ENCODE measurements at places on chromosomes 2 and 18.
A peak's percentile ranks its signal among the peaks of the same experiment; 100 is the strongest.

DNA sequence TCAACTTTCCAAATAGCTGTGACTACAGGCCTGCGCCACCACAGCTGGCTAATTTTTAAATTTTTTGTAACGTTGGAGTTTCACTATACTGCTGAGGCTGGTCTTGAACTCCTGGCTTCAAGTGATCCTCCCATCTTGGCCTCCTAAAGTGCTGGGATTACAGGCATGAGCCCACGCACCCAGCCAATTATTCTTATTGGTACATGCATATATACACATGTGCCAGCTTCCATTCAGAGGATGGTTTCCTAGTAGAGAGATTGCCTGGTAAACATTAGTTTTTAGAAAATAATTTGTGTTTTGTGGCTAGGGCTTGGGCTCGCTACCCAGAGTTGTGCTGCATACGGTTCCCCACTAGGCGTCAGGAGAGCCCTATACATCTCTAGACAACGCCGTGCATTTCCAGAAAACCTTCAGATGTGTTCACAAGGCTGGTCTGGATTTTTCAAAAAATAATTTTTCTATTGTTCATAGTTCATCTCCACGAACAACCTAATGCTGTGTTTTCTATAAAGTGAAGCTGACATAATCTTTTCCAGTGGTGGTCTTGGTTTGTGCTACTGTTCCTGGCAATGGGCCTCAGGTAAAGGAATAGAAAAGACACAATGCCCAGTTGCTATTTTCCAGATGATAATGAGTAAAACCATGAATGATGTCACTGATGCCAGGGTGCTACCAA, 14.6 kb upstream of the AFG3L2 start:
- peak; percentile 29 for DNase-seq

- DNase-seq, result no peak
Observed at GRCh38 chr2:237483018-237483731, 3.9 kb upstream of the MLPH start.

- DNase-seq, result no peak
Observed at GRCh38 chr2:213678437-213679218, 394.4 kb downstream of the SPAG16 start.

DNA sequence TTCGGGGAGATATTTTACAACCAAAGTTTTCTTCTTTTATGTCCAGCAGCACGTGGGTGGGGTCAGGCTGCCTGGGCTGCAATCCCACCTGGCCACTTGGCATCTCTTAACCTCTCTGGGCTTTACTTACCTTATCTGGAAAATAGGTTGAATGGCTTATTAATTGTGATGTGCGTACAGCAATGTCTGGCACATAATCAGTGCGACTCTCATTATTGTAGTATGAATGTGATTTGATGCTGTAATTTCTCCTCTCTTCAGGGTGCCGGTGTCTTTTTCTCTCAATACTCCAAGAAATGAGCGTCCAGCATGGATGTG, 2.0 kb upstream of the ZAP70 start:
- DNase-seq, result no peak

GRCh38 chr2:190582019-190582418, 47.5 kb upstream of the NEMP2 start:
- no peak for DNase-seq

DNA sequence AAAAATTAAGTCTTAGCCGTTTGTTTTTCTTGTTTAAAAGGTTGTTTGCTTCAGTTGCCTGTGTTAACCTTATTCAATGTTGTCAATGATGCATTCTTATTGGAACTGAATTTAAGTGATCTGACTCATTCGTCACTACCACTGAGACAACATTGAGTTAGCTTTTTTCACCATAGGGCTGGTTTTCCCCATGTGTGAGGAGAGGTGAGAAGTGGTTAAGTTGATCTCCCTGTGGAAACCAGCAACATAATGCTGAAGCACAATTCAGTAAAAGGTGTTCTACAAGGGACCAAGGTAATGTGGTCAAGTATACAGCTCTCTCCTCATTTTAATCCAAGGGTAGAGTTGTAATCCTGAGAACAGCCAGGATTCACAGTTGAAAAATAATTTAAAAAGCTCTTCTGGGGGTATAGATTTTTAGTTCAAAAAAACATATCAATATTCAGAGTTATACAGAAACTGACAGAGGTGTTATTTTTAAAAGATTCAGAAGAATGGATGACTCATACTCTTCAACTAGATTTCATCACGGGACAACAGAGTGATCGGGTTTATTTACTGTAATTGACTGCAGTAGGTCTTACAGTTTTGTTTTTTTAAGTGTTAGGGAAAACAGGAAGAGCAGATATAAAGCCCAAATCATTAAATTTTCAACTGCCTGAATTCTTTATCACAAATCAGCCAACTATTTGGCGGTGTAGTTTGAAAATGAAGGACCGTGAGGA, 12.6 kb downstream of the NOP58 start:
- no peak for DNase-seq

- DNase-seq, result no peak
Observed at GRCh38 chr2:233221378-233222063, 30.0 kb upstream of the ATG16L1 start.

DNA sequence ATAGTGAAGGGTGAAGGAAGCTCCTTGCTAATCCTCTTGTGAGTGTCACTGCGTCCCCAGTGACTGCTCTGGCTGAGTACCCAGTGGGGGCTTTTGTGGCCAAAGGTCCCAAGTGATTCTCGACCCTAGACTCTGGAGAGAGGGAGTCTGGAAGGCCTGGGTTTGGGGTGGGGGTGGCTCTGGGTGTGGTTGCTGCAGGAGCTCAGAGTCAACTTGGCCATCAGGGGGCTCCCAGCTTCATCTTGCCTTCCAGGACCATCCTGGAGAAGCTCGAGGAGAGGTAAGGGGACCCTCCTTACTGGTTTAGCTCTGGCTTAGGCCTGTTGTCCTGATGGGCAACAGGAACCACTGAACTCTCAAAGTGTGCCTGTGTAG, 592 bp downstream of the PSD4 start:
- DNase-seq, result no peak

DNA sequence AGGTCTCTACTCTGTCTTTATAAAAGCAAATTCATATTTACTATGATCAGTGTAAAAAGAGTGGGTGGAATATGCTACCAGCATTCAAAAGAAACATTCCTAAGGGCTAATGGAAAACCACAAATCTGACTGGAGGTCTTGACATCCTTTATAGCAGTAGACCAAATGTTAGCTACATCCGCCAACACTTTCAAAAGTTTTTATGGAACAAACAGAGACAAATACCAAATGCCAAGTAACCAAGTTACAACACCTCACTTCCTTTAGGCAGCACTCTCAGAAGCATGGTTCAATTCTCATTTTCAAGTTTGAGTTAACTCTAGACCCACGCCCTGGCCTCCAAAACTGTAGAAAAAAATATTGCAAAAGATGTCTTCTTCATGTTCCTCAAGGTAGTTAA, 78.3 kb upstream of the SETBP1 start:
- no peak for DNase-seq

GRCh38 chr2:28310107-28310506, 82.6 kb upstream of the FOSL2 start:
- no peak for DNase-seq

- DNase-seq, result no peak
Observed at GRCh38 chr2:85419009-85419675, 628 bp downstream of the SH2D6 start.

DNA sequence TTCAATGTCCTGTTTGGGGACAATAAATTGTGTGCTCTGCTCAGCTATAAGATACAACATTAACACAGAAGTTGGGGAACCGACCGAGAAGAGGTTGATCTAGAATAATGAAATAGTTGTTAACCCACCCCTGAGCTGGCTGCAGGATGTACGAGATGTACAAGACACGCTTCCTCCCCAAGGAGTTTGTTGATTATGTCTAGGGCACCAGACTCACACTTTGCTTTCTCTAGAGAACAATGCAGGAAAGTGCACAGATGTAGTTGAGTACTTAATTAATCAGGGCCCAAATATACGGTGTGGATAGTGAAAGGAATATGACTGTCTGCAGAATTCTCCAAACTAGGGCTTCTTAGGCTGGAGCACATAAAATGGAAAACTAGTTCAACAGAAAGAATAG, 415.2 kb upstream of the TNP1 start:
- DNase-seq, result no peak

GRCh38 chr2:19299032-19299431, 59.4 kb downstream of the OSR1 start:
- DNase-seq, result no peak

DNA sequence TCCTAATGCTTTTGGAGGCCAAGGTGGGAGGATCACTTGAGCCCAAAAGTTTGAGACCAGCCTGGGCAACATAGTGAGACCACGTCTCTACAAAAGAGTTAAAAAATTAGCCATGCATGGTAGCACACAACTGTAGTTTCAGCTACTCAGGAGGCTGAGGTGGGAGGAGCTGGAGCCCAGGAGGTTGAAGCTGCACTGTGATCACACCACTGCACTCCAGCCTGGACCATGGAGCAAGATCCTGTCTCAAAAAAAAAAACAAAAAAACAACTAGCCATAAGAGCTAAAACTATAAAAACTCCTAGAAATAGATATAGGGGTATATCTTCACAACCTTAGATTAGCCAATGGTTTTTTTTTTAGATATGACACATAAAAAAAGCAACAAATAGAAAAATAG, 16.9 kb upstream of the COL6A3 start:
- DNase-seq, result no peak

GRCh38 chr2:181948227-181948626, 37.4 kb upstream of the PPP1R1C start:
- DNase-seq, result no peak

GRCh38 chr2:183490914-183491313, 366.7 kb downstream of the NUP35 start:
- no peak for DNase-seq

GRCh38 chr2:112143150-112143549, 5.0 kb downstream of the FBLN7 start:
- DNase-seq, result no peak

GRCh38 chr2:105597806-105598803, 146.6 kb upstream of the NCK2 start:
- DNase-seq, result no peak

DNA sequence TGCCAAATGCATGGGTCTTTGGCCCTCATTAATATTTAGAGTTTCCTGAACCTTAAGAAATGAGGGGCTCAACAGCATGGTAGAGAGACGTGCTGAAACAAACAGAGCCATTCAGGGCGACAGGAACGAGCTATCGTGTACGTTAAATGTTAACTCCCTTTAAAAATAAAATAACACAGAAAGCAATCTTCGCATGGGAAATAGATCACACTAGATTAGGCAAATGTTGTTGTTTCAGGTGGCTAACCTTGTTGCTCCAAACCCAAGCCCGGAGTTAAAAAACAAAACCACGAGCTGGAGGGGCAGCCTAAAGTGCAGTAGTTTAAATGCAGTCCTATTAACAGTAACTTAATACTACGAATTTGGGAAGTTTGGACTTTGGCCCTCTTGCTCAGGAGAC, 177.4 kb upstream of the TRIB2 start:
- DNase-seq, result no peak

GRCh38 chr18:10414293-10414842, 40.1 kb upstream of the APCDD1 start:
- no peak for DNase-seq

DNA sequence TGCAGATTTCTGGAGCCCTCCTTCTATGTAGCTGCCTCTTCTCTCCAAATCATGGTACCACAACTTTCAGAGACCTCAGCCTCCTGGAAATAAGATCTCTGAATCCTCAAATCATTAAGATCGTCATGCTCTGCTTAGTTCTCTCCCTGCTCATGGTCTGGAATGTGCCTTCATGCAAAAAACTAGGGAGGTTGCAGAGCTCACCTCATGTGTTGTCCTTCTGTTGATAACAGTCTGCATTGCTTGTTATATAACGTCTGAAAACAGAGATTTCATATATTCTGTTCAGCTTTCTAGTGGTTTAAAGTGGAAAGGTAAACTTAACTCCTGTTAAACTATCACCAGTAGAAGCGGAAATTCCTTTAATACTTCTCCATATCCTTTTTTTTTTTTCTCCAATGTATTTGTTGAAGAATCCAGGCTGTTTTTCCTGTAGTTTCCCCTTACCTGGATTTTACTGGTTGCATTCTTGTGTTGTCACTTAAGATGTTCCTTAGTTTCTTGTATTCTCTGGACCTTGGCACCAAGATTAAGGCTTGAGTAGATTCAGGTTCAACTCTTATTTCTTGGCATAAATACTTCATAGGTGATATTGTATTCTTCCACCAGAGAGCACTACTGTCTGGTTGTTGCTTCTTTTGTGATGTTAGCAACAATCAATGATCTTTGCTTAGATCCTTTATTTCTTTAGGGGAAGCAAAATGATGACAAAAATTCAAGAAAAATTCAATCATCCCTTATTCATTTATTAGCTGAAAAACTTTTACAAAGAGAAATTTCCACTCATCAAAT, 211.3 kb downstream of the LOXHD1 start:
- DNase-seq, result no peak

DNA sequence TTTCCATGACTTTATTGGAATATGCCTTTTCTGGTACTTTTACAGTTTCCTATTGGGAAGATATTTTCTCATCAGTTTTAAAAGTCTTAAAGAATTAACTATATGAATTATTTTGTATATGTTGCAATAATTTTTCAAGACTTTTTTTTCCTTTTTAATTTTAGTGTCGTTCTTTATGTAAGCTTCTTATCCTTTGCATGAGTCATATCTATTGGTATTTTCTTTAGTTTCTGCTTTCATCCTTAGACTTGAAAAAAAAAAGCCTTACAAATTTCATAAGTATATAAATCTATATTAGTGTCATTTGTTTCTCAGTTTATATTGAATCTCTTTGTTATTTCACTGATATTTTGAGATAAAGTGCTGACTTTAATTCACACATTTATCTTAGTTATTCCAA, 94.9 kb downstream of the DSEL start:
- DNase-seq, result no peak

DNA sequence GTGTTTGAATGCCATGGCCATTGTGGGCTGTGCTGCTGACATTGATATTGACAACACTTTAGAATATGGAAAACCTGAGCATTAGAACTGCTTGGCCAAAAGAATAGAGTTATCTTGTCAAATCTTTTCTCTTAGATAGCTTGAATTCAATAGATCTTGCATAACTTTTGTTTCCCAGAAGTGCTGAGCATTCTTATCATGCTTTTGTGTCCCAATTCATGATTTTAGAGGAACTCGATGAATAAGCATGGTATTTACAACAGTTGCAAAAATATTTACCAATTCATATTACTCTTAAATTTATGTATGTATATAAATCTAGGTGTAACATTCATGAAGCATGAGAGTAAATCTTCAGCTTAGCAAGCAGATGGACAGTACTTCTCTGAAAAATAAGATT, 508.0 kb downstream of the BCL11A start:
- DNase-seq, result no peak

GRCh38 chr2:108806371-108807113, 20.0 kb downstream of the CCDC138 start:
- DNase-seq, result no peak

GRCh38 chr18:46388286-46388685, 268.7 kb downstream of the LOXHD1 start:
- no peak for DNase-seq

- DNase-seq, result no peak
Observed at GRCh38 chr2:8652774-8653426, 29.0 kb upstream of the ID2 start.

GRCh38 chr2:118325321-118325955, 237.2 kb downstream of the INSIG2 start:
- no peak for DNase-seq
